Esophagus muscularis mucosa (tissue), 4 donors: ENCODE measurements at places on chromosomes 6 and 20. TPM values are rescaled to one million over a fixed set of nuclear protein-coding genes. Genes with fewer than 3 reads are reported as not detected.
A peak's percentile ranks its signal among the peaks of the same experiment; 100 is the strongest.

- H3K4me3 ChIP-seq = no peak overlapping the region
- peak; percentile 84 for DNase-seq
- no peaks in the 10 kb centered on the region for H3K36me3 ChIP-seq
- no peak overlapping the region for H3K27ac ChIP-seq
These were observed 53.0 kb upstream of the CST7 start for GRCh38 chr20:24895898-24896658.

GRCh38 chr6:1970151-1970561 is 275.2 kb downstream of the GMDS start:
- H3K36me3 ChIP-seq = no peaks in the 10 kb centered on the region
- DNase-seq = no peak
- no peaks in the 10 kb centered on the region for H3K27me3 ChIP-seq
- H3K27ac ChIP-seq = no peak overlapping the region

GRCh38 chr20:32165836-32166545 is 41.6 kb downstream of the PLAGL2 start:
- no peaks in the 10 kb centered on the region for H3K4me1 ChIP-seq
- H3K27ac ChIP-seq = no peak overlapping the region
- no peaks in the 10 kb centered on the region for H3K27me3 ChIP-seq
- no peak overlapping the region for H3K4me3 ChIP-seq
- DNase-seq = no peak
- H3K36me3 ChIP-seq = peaks cover 42% of the 10 kb centered on the region

DNA sequence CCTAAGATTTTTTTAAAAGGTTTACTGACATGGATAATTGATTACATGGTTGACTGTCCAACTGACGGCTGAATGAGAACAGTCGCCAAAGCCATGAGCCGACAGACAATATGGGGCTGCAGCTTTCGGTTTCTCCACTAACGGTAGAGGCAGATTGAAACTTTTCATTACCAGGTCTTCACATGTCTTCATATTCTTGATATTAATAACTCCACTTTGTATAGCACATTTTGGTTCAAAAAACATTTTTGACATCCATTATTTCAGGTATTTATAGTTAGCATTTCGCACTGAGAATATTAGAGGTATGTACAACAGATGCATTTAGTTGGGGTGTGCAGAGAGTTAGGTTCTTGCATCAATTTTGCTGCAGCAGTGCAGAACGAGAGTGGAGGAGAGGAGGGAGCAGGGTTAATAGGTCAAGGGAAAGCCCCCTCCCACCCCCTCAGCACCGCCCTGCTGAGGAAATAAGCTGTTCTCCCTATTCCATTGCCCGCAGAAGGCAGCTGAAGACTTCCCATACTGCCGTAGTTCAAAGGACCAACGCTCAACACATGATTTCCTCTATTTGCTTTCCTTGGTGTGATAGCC is 73.6 kb upstream of the ADTRP start:
- H3K4me1 ChIP-seq = no peaks in the 10 kb centered on the region
- H3K27me3 ChIP-seq = no peaks in the 10 kb centered on the region
- DNase-seq = no peak
- H3K27ac ChIP-seq = no peak overlapping the region
- H3K36me3 ChIP-seq = no peaks in the 10 kb centered on the region

GRCh38 chr20:1357921-1358671 is 29.2 kb upstream of the SDCBP2 start:
- no peaks in the 10 kb centered on the region for H3K4me1 ChIP-seq
- no peak overlapping the region for H3K4me3 ChIP-seq
- H3K27ac ChIP-seq = no peak overlapping the region
- no peaks in the 10 kb centered on the region for H3K27me3 ChIP-seq
- DNase-seq = peak; percentile 47

- no peak overlapping the region for H3K27ac ChIP-seq
- no peak overlapping the region for H3K4me3 ChIP-seq
- H3K27me3 ChIP-seq = no peaks in the 10 kb centered on the region
These were observed 155.5 kb downstream of the ANKRD60 start for GRCh38 chr20:58072695-58073671.

GRCh38 chr20:38402816-38403215 is 32.3 kb downstream of the SNHG17 start:
- no peak for DNase-seq
- H3K27ac ChIP-seq = no peak overlapping the region
- H3K4me1 ChIP-seq = no peaks in the 10 kb centered on the region
- no peaks in the 10 kb centered on the region for H3K27me3 ChIP-seq

GRCh38 chr20:48098866-48099265 is 313.6 kb upstream of the SULF2 start:
- no peak overlapping the region for H3K4me3 ChIP-seq
- no peaks in the 10 kb centered on the region for H3K36me3 ChIP-seq
- H3K27ac ChIP-seq = no peak overlapping the region
- H3K4me1 ChIP-seq = peaks cover 3% of the 10 kb centered on the region
- DNase-seq = no peak
- H3K27me3 ChIP-seq = no peaks in the 10 kb centered on the region

- H3K27me3 ChIP-seq = no peaks in the 10 kb centered on the region
- DNase-seq = no peak
- no peak overlapping the region for H3K27ac ChIP-seq
- no peak overlapping the region for H3K4me3 ChIP-seq
- H3K36me3 ChIP-seq = no peaks in the 10 kb centered on the region
- H3K4me1 ChIP-seq = peaks cover 24% of the 10 kb centered on the region
These were observed 134.6 kb downstream of the SOBP start for GRCh38 chr6:107624541-107624940.

Gene PERP
- total RNA-seq = 83.0 TPM

GRCh38 chr6:155586090-155586489 is 130.5 kb upstream of the NOX3 start:
- H3K27me3 ChIP-seq = no peaks in the 10 kb centered on the region
- no peaks in the 10 kb centered on the region for H3K4me1 ChIP-seq
- DNase-seq = no peak
- no peak overlapping the region for H3K27ac ChIP-seq
- no peak overlapping the region for H3K4me3 ChIP-seq
- H3K36me3 ChIP-seq = no peaks in the 10 kb centered on the region

Gene SYCP2
- total RNA-seq = 3.5 TPM

- H3K36me3 ChIP-seq = no peaks in the 10 kb centered on the region
- H3K27me3 ChIP-seq = peaks cover 12% of the 10 kb centered on the region
- H3K4me1 ChIP-seq = peaks cover 6% of the 10 kb centered on the region
- H3K4me3 ChIP-seq = peak overlapping the region; percentile 69
- DNase-seq = no peak
- peak overlapping the region; percentile 18 for H3K27ac ChIP-seq
These were observed 594 bp downstream of the ARFGEF3 start for GRCh38 chr6:138162111-138162954.

DNA sequence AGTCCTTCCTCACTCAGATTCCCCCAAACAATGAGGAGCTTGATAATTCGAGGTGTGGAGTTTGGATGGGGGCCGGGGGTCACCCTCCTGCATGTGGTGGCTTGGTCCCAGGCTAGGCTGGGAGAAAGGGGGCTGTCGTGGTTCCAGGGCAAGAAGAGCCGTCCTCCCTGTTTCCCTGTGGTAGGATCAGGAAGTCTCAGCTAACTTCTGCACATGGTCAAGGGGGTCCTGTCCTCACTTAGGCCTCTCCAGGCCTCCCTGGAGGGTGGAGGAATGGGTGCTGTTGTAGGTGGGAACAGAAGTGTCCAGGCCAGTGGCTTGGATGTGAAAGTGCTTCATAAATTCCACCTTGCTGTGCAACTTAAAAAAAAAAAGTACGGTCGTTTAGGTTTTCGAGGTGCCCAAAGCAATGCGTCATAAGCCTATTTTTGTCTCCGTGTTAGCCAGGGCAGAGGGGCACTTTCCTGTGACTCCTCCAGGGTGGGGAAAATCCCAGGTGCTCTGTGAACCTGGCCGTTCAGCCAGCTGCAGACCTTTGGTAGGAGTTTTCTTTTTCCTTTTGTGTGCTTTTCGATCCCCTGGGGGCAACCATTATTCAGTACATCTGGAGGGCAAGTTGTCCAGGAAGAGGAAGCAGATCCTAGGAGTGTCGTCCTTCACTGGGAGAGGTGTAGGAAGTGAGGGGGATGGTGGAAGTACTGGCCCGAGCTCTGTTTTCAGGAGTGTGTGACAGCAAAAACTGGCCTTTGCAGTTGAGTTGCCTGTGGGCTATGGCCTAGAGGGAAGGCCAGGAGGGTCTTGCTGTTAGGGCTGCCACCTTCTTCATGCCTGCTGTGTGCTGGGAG is 9.6 kb downstream of the IGF2R start:
- no peak overlapping the region for H3K4me3 ChIP-seq
- H3K27me3 ChIP-seq = no peaks in the 10 kb centered on the region
- no peaks in the 10 kb centered on the region for H3K36me3 ChIP-seq
- peak overlapping the region; percentile 10 for H3K27ac ChIP-seq
- H3K4me1 ChIP-seq = peaks cover 83% of the 10 kb centered on the region
- no peak for DNase-seq

GRCh38 chr6:30127238-30128093 is 8.5 kb upstream of the TRIM40 start:
- H3K4me1 ChIP-seq = peaks cover 12% of the 10 kb centered on the region
- H3K27ac ChIP-seq = no peak overlapping the region
- DNase-seq = peak; percentile 90
- H3K4me3 ChIP-seq = peak overlapping the region; percentile 13
- no peaks in the 10 kb centered on the region for H3K36me3 ChIP-seq
- peaks cover 80% of the 10 kb centered on the region for H3K27me3 ChIP-seq

Gene TBC1D20
- 34.9 TPM for total RNA-seq

DNA sequence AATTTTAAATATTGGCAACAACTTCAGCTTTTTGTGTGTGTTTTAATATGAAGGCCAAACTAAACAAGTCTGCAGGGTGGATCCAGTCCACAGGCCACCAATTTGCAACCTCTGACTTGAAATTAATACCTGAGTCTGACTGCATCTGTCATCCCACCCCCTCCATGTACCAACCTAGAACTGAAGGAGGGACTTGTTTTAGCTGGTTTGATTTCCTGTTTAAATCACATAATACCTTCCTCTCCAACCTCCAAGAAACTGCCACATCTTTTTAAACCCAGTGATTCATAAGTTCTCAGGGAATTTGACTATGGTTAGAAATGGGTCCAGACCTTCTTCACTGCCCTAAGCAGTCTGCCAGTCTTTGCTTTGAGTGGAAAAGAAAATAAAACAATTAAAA is 21.6 kb downstream of the RNF8 start:
- H3K27me3 ChIP-seq = no peaks in the 10 kb centered on the region
- DNase-seq = no peak
- no peak overlapping the region for H3K27ac ChIP-seq
- H3K4me3 ChIP-seq = no peak overlapping the region
- peaks cover 73% of the 10 kb centered on the region for H3K36me3 ChIP-seq

Gene TUBB2B
- 23.1 TPM for total RNA-seq

Gene OLIG3
- total RNA-seq = not detected

GRCh38 chr6:34196116-34196832 is 40.4 kb upstream of the HMGA1 start:
- H3K27ac ChIP-seq = no peak overlapping the region
- DNase-seq = peak; percentile 95
- no peaks in the 10 kb centered on the region for H3K36me3 ChIP-seq
- peaks cover 12% of the 10 kb centered on the region for H3K4me1 ChIP-seq
- peak overlapping the region; percentile 55 for H3K4me3 ChIP-seq

- H3K4me3 ChIP-seq = no peak overlapping the region
- DNase-seq = no peak
- no peak overlapping the region for H3K27ac ChIP-seq
These were observed 52.7 kb upstream of the MYB start for GRCh38 chr6:135128268-135128914.

GRCh38 chr20:60754856-60755255 is 497.2 kb upstream of the CDH4 start:
- no peak overlapping the region for H3K27ac ChIP-seq
- H3K4me3 ChIP-seq = no peak overlapping the region
- no peak for DNase-seq
- H3K36me3 ChIP-seq = no peaks in the 10 kb centered on the region

Gene SLC17A2
- total RNA-seq = not detected

GRCh38 chr6:130140084-130140483 is 82.7 kb downstream of the SAMD3 start:
- DNase-seq = no peak
- H3K4me1 ChIP-seq = no peaks in the 10 kb centered on the region

GRCh38 chr20:58136149-58136484 is 92.3 kb downstream of the ANKRD60 start:
- no peaks in the 10 kb centered on the region for H3K36me3 ChIP-seq
- H3K4me3 ChIP-seq = no peak overlapping the region
- peaks cover 24% of the 10 kb centered on the region for H3K4me1 ChIP-seq
- H3K27ac ChIP-seq = no peak overlapping the region

Gene HLA-DOA
- total RNA-seq = 11.2 TPM

Gene FAM110A
- total RNA-seq = 2.0 TPM

Gene BCAS4
- total RNA-seq = 3.1 TPM

DNA sequence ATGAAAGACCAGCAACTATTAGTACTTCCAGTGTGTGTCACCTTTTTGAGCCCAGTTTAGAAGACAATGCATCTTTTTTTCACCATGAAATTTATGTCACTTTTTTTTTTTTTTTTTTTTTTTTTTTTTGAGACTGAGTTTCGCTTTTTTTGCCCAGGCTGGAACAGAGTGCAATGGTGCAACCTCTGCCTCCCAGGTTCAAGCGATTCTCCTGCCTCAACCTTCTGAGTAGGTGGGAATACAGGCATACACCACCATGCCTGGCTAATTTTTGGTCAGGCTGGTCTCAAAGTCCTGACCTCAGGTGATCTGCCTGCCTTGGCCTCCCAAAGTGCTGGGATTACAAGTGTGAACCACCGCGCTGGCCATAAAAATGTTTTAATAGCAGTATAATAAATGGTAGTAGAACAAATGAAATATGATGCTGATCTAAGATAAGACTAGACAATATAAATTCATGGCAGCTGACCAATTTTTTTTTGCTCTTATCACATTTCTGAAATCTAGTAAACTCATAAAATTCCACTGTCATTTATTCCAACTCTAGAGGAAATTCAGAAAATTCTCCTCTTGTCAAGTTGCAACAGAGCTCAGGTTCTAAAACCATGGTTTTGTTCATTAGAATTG is 21.3 kb downstream of the NHSL1 start:
- H3K36me3 ChIP-seq = no peaks in the 10 kb centered on the region
- H3K4me3 ChIP-seq = no peak overlapping the region
- no peak overlapping the region for H3K27ac ChIP-seq
- no peaks in the 10 kb centered on the region for H3K27me3 ChIP-seq

GRCh38 chr6:44667668-44668390 is 280.3 kb downstream of the CDC5L start:
- DNase-seq = no peak
- H3K27ac ChIP-seq = no peak overlapping the region
- no peaks in the 10 kb centered on the region for H3K27me3 ChIP-seq
- H3K4me1 ChIP-seq = no peaks in the 10 kb centered on the region
- no peak overlapping the region for H3K4me3 ChIP-seq

GRCh38 chr6:9761220-9761619 is 653.7 kb downstream of the TFAP2A start:
- no peaks in the 10 kb centered on the region for H3K36me3 ChIP-seq
- H3K4me3 ChIP-seq = no peak overlapping the region
- no peaks in the 10 kb centered on the region for H3K4me1 ChIP-seq
- H3K27me3 ChIP-seq = no peaks in the 10 kb centered on the region
- no peak overlapping the region for H3K27ac ChIP-seq
- no peak for DNase-seq

Gene SS18L1
- 9.1 TPM for total RNA-seq
